ENCODE measurements at places on chromosomes 2 and 18. TPM values are rescaled to one million over a fixed set of nuclear protein-coding genes. Genes with fewer than 3 reads are reported as not detected.

ACADL gene
- not detected for total RNA-seq

TMEM178A gene
- not detected for total RNA-seq

CHST10 gene
- 15.4 TPM for total RNA-seq

TMEM198 gene
- total RNA-seq = 0.71 TPM

SLC14A1 gene
- not detected for total RNA-seq

SF3B6 gene
- 166 TPM for total RNA-seq

WNT6 gene
- total RNA-seq = 0.08 TPM

DHRS9 gene
- total RNA-seq = 3.5 TPM

ACKR3 gene
- 19.4 TPM for total RNA-seq

LRP2 gene
- total RNA-seq = 0.01 TPM

RNF144A gene
- total RNA-seq = 8.5 TPM

IL37 gene
- total RNA-seq = not detected

HOXD12 gene
- total RNA-seq = not detected

Measured in A549 treated with ZK216348 at 1 μM for 4 hours (cell line).